ENCODE measurements at places on chromosomes 13 and 19.

- H3K27me3 ChIP-seq, result peaks cover 9% of the 10 kb centered on the region
Measured at GRCh38 chr19:40223135-40223822, 3.2 kb downstream of the CCNP start.

- no peak overlapping the region for H3K4me3 ChIP-seq
- peaks cover 72% of the 10 kb centered on the region for H3K36me3 ChIP-seq
- H3K27me3 ChIP-seq, result no peaks in the 10 kb centered on the region
- no peak overlapping the region for H3K27ac ChIP-seq
- no peak for DNase-seq
Measured at GRCh38 chr13:52026246-52026626, 1.7 kb downstream of the UTP14C start.

DNA sequence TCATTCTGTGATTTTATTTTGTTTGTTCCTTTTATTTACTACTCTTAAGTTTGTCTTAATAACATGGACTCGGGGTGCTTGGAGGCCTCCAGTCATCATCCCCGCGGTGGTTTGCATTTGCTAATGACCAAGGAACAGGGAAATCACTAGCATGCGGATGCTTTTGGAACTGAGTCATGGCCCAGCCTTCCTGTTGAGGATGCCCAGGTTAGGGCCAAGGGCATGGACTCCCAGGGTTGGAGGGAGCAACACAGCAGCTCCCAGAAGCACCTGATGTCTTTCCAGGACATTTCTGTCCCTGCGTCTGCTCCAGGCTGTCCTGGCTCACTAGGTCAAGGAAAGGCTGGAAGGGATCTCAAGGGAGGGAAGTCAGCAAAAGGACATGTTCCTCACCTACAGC, 423.7 kb upstream of the TSHZ3 start:
- no peaks in the 10 kb centered on the region for H3K36me3 ChIP-seq
- no peak overlapping the region for H3K4me3 ChIP-seq
- H3K4me1 ChIP-seq, result no peaks in the 10 kb centered on the region
- no peak overlapping the region for H3K27ac ChIP-seq

- H3K27me3 ChIP-seq, result no peaks in the 10 kb centered on the region
- peak overlapping the region; percentile 23 for H3K4me3 ChIP-seq
- H3K36me3 ChIP-seq, result peaks cover 60% of the 10 kb centered on the region
- H3K4me1 ChIP-seq, result peaks cover 30% of the 10 kb centered on the region
Measured at GRCh38 chr19:58474291-58474996, 1.7 kb upstream of the ZNF446 start.

GRCh38 chr19:3672993-3673392, 27.3 kb downstream of the PIP5K1C start:
- no peaks in the 10 kb centered on the region for H3K27me3 ChIP-seq
- no peak for DNase-seq
- no peak overlapping the region for H3K27ac ChIP-seq
- H3K36me3 ChIP-seq, result peaks cover 45% of the 10 kb centered on the region
- no peak overlapping the region for H3K4me3 ChIP-seq

- H3K27ac ChIP-seq, result peak overlapping the region; percentile 87
- peaks cover 45% of the 10 kb centered on the region for H3K4me1 ChIP-seq
- H3K36me3 ChIP-seq, result peaks cover 57% of the 10 kb centered on the region
Measured at GRCh38 chr19:48963371-48964204, 1.5 kb upstream of the FTL start.

DNA sequence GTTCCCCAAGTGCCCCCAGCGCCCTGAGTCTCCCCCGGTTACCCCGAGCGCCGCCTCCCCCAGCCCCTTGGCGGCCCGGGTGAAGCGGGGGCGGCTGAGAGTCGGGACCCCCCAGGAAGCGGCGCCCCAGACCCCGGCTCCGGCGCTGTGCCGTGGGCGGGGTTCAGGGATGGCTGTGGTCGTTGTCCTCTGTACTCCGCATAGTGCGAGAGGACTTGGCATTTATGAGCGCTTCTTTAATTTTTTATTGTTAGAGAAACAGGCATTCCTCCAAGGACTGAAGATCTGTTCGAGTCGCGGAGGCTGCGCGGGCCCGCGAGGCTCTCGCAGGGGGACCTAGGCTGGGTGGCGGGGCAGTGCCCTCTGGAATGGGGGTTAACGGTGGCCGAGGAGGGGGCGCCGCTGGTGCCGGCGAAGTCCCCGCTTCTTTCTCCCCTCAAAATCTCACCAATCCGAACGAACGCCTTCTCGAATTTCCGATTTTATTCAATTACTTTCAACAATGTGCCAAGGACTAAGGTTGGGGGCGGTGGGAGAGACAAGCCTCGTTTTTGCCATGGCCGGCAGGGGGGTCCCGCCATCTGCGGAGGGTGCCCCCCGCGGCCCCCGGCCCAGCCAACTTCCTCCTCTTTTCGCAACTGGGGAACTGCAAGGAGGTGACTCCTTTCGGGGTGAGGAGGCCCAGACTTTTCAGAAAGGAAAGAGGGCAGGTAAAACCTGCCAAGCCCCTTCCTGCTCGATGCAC, 596 bp upstream of the GJB2 start:
- peaks cover 31% of the 10 kb centered on the region for H3K27me3 ChIP-seq
- peaks cover 28% of the 10 kb centered on the region for H3K4me1 ChIP-seq
- H3K4me3 ChIP-seq, result peak overlapping the region; percentile 64
- H3K36me3 ChIP-seq, result no peaks in the 10 kb centered on the region
- DNase-seq, result no peak

DNA sequence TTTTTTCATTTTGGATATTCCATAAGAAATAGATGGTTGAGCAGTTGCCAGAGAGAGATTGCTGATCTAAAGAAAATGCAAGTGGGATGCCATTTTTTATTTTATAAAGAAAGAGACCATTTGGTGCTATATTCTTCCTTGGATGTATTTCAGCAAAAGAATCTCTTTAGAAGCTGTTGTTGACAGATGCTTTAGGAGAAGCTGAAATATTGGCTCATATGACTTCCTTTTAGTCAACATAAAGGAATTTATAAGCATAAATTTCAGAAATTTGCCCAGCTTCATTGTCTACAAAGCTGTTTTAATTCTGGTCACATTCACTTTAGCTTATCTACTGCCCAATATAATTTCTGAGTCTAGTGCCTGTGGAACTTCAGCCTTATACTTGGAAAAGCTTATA, 36.9 kb downstream of the POLR1D start:
- peak; percentile 8 for DNase-seq
- no peaks in the 10 kb centered on the region for H3K27me3 ChIP-seq
- H3K4me1 ChIP-seq, result peaks cover 9% of the 10 kb centered on the region
- peaks cover 2% of the 10 kb centered on the region for H3K36me3 ChIP-seq
- H3K27ac ChIP-seq, result no peak overlapping the region
- no peak overlapping the region for H3K4me3 ChIP-seq

GRCh38 chr13:42617221-42617620, 43.3 kb downstream of the TNFSF11 start:
- no peak overlapping the region for H3K4me3 ChIP-seq
- DNase-seq, result no peak
- no peaks in the 10 kb centered on the region for H3K4me1 ChIP-seq

- no peak for DNase-seq
- no peak overlapping the region for H3K27ac ChIP-seq
- no peaks in the 10 kb centered on the region for H3K27me3 ChIP-seq
- H3K4me1 ChIP-seq, result no peaks in the 10 kb centered on the region
- no peak overlapping the region for H3K4me3 ChIP-seq
Measured at GRCh38 chr13:26628706-26629105, 71.2 kb downstream of the WASF3 start.

GRCh38 chr13:78102121-78102677, 183.6 kb upstream of the EDNRB start:
- H3K4me3 ChIP-seq, result peak overlapping the region; percentile 15
- no peaks in the 10 kb centered on the region for H3K4me1 ChIP-seq
- peak; percentile 55 for DNase-seq
- no peaks in the 10 kb centered on the region for H3K36me3 ChIP-seq
- no peak overlapping the region for H3K27ac ChIP-seq

GRCh38 chr19:16441661-16442162, 30.1 kb downstream of the EPS15L1 start:
- H3K36me3 ChIP-seq, result peaks cover 35% of the 10 kb centered on the region
- no peak overlapping the region for H3K4me3 ChIP-seq
- H3K4me1 ChIP-seq, result peaks cover 43% of the 10 kb centered on the region
- H3K27ac ChIP-seq, result peak overlapping the region; percentile 67
- no peaks in the 10 kb centered on the region for H3K27me3 ChIP-seq
- DNase-seq, result peak; percentile 28

GRCh38 chr13:74554569-74555275, 420.5 kb upstream of the KLF12 start:
- H3K27me3 ChIP-seq, result no peaks in the 10 kb centered on the region
- DNase-seq, result no peak
- no peaks in the 10 kb centered on the region for H3K36me3 ChIP-seq
- H3K4me1 ChIP-seq, result no peaks in the 10 kb centered on the region
- no peak overlapping the region for H3K4me3 ChIP-seq

DNA sequence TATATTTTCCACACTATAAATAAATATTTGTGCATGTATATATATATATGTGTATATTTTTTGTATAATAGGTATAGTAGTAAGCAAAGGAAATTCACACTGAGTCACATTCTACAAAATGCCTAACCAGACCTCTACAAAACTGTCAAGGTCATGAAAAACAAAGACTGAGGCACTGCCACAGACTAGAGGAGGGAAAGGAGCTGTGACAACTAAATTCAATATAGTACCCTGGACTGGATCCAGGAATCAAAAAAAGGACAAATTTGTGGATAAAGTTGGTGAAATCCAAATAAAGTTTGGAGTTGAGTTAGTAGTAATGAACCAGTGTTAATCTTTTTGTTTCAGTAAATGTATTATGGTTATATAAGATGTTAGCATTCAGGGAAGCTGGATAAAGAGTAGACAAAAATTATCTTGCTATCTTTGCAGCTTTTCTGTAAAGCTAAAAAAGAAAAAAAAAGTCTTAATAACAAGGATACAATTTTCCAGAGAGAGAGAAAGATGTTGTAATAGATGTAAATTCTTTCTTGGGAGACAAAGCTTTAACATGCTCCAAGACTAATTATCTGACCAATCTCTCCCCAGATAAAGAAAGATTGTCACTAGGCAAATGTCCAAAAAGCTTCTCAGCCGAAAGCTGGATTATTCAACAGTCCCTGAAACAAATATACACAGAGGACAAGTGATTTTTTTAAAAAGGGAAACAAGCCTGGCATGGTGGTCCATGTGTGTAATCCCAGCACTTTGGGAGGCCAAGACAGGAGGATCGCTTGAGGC, 19.1 kb downstream of the SYDE1 start:
- H3K27me3 ChIP-seq, result peaks cover 9% of the 10 kb centered on the region
- peaks cover 16% of the 10 kb centered on the region for H3K36me3 ChIP-seq
- H3K4me1 ChIP-seq, result peaks cover 16% of the 10 kb centered on the region
- peak; percentile 46 for DNase-seq
